Dermis microvascular lymphatic vessel endothelial cell (primary cell): ENCODE measurements at places on chromosomes 1 and 21. TPM values are rescaled to one million over a fixed set of nuclear protein-coding genes. Genes with fewer than 3 reads are reported as not detected.

The IL19 gene
- total RNA-seq: not detected in 2 replicates

The FAM177B gene
- not detected in 2 replicates for total RNA-seq

The UMODL1 gene
- total RNA-seq: not detected in 2 replicates

The ZNF648 gene
- total RNA-seq: not detected in 2 replicates

The ASTN1 gene
- not detected in 2 replicates for total RNA-seq

The GPR137B gene
- 4.9 and 10.0 TPM in 2 replicates for total RNA-seq

- no peak for DNase-seq
Measured at GRCh38 chr1:29417147-29417858, 181.0 kb downstream of the PTPRU start.

- DNase-seq: no peak
Measured at GRCh38 chr1:209767096-209767495, 11.2 kb downstream of the TRAF3IP3 start.

DNA sequence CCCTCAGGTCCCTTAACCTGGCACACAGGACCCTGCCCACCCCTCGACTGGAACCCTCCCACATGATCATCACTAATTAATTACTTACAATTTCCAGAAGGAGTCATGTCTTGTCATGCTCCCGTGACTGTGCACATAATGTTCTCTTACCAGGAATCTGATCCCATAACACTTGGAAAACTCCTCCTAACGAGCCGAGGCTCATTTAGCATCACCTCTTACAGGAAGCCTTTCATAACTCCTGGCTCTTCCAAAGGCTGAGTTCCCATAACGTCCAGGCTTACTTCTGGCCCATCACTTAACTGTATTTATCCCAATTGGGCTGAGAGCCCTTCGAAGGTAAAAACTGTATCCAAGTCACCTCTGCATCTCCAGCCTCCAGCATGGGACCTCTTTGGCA lies 147.9 kb upstream of the JUN start:
- DNase-seq: no peak

DNA sequence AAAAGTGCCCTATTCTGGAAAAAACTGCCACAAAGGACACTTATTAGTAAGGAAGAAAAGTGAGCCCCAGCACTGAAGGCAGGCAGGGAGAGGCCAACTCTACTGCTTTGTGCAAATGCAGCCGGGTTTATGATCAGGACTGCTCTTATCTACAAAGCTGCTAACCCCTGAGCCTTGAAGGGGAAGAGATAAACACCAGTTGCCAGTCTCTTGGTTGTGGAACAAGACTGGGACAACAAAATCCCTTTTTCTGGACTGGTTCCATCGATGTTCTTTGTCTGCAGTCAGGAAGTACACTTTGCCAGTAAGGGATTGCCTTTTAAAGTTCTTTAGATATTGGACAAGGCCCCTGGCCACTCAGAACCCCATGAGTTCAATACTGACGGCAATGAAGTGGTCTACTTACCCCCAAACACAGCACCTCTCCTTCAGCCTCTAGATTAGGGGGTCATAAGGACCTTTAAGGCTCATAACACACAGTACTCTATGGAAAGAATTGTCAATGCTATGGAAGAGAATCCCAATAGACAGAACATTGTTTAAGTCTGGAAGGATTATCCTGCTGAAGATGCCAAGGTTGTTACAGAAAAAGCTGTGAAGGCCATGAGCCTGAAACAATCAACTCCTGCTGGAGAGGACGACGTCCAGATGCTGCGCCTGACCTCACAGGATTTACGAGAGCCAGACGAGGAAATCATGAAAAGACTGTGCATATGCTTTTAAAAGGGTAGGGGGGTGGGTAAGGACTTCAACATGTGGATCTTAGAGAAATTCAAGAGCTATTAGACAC lies 43.6 kb downstream of the GNB1 start:
- peak; percentile 18 for DNase-seq

GRCh38 chr1:224168859-224169380 lies 14.1 kb upstream of the DEGS1 start:
- DNase-seq: peak; percentile 79

DNA sequence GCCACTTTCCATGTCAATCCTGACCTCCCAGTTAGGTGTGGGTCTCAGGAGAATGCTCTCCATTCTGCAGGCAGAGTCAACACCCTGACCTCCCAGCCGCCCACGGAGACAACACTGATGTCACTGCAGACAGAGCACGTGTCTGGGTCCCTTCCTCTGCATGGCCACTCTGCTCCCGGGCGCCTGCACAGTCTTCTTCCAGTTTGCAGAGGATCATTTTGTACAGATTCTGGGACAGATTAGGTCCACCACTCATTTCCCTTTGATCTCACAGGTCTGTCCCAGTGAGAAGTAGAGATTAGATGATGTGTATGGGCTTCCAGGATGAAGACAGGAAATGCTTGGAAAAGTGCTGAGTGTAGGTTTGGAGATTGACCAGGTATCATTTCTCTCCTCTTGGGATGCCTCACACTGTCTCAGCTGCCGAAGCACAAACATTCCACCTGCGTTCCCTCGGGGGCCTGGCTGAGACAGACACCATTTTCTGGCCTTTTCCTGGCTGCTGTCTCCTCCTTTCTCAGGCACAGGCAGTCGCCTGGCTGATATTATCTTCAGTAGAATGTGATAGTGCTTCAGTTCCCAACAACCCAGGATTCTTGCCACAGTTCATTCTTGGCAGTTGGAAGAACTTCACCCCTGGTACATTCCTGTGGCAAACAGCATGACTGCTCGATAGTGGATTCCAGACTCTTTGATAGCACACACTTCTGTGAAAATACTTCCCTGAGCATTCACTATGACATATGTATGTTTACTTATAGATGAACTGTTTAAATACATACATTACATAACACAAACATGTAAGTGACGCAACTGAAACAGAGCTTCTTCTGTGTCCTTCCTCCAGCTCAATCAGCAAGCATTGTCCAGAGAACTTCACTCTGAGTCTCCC lies 7.9 kb downstream of the MYBPHL start:
- DNase-seq: no peak

- DNase-seq: peak; percentile 64
Measured at GRCh38 chr1:160006312-160006940, 25.4 kb downstream of the PIGM start.

DNA sequence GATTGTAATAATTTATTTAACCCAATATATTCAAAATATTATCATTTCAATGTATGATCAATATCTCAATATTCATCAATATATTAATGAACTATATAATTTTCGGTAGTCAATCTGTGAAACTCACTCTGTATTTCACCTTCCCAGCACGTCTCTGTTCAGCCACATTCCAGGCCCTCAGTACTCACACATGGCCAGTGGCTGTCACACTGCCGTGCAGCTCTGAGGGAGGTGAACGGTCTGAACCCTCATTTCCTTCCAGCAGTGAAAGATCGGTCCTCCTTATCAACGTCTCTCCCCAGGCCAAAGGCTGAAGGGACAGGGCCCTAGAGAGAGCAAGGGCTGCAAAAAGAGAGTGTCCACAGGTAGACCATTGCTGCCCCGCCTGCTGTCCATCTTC lies 39.5 kb upstream of the ZNF124 start:
- DNase-seq: no peak

DNA sequence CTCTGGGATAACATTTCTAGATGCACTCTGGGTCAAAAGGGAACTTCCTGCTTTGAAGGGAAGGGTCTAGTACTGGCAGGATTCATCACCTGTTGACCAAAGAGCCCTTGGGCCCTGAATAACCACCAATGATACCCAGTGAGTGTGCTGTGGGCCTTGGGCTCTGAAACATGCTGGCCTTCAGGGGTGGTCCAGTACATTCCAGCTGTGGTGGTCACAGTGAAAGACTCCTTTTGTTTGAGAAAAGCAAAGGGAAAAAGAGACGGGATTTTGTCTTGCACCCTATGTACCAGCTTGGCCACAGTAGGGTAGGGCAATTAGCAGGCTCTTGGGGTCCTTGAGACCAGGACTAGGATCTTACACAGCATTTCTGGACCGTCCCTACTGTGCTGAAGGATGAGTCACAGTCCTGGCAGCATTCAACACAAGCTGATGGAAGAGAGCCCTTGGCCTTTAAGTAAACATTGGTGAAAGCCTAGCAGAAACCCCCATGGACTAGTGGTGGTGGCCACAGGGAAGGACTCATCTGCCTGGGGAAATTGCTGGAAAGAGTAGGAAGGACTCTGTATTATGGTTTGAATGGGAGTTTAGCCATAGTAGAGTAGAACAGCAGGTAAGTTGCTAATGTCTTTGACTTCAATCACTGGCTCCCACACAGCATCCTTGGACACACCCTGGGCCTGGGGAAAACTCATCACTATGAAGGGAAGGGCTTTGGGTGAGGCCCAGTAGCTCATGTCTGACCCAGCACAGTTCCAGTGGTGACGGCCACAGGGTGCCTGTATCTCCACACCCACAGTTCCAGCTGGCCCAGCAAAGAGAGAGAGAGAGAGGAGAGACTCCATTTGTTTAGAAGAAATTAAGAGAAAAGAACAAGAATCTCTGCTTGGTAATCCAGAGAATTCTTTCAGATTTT lies 87.5 kb downstream of the COL24A1 start:
- DNase-seq: no peak

DNA sequence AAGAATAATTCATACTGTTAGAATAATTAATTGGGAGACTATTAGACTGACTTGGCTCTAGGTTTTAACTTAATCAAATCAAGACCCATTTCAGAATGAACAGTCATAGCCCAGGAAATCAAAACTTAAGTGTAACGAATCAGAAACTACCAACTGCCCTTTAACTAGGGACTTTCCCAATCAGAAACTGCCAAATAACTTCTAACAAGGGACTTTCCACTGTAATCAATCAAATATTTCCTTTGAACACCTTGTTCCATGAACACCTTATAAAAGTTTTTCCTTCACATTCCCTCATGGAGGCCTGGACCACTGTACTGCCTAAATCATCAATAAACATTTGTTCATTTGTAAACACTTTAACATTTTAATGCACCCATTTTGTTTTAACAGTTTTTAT lies 1054.7 kb upstream of the TMPRSS15 start:
- DNase-seq: no peak

DNA sequence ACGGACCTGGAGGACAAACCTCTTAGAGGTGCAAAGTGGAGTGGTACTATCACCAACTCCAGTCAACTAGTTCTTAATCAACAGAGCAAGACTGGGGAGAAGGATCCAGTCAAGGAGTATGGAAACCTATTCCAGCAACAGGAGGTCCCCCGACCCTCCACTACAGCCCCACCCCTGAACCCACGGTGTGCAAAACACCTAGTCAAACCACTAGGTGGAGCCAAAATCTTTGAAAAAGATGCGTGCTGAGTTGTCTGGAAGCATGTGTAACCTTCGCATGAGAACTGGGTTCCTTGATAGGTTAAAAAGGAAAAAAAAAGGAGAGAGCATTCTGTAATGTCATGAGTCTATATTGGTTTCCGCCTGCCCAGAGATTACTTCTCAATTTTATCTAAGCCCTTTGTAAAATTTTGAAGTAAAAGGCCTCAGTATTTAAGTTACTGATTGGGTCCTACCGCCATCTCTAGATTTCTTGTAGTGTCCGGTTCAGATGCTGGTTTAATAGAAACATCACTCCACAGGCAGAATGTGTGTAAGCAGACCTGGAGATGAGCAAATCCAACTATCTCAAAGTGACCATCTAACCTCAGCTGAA lies 81.9 kb upstream of the HAO2 start:
- DNase-seq: peak; percentile 14

DNA sequence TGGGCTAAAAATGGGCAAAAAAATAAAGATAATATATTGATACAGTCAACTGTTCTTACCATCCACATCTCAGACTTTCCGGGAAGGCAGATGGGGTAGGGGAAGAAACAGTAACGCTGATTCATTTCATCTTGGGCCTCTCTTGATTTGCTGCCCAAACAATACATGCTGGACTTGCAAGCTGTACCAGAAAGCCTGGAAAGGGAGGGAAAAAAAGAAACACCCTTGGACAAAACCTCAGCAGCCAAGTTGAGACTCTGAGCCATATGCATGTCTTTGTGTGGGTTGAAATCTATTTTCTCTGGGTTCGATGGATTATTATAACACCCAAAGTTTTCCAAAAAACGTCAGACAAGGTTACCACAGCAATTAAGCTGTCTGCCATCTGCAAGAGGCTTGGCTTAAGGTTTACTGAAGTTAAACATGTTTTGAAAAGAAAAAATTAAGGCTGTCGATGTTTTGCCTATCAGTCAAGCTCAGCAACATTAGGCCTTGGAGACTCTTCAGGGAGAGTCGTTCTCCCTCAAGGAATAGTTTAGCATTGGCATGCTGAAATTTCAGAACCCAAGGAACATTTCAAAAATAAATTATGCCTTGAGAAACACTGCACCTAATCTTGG lies 71.2 kb downstream of the PSMG1 start:
- DNase-seq: no peak

DNA sequence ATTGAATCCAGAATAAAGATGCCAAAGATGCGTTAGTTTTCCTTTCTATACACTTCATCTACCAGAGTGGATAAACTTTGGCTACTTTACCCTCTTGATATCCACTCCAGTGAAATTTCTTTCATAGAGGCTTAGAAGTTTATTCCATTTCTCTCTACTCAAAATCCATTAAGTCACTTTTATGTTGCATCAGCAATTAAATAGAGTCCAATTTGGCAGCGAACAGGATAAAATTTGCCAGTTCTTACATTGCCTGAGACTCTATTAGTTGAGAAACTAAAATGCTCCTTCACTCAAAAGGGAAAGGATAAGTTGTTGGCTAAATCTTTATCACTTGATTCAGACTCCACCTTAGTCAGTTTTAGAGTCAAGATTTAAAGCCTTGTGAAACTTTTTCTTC lies 57.9 kb downstream of the ACBD6 start:
- no peak for DNase-seq

- no peak for DNase-seq
Measured at GRCh38 chr1:231354330-231355020, 16.4 kb downstream of the SPRTN start.

DNA sequence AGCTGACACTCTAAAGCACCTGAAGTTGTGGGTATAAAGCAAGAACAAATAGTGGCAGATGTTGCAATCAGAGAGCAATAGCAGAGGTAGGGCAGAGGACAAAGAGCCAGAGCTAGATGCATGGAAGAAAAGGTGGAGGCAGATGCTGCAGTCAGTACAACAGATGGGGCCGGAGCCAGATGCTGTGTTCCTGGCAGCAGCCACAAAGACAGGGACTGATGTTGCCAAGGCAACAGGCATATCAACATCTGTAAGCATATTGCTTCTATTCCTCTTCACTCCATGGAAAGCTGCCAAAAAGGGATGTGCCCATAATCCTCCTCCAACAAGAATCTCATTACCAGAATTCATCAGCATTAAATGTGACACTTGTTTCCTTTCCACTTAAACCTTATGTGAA lies 108.0 kb downstream of the TNNI3K start:
- DNase-seq: no peak
